NCI-H526 treated with DMSO at 0.1 percent for 48 hours (cell line): ENCODE measurements at places on chromosomes 4 and X.

DNA sequence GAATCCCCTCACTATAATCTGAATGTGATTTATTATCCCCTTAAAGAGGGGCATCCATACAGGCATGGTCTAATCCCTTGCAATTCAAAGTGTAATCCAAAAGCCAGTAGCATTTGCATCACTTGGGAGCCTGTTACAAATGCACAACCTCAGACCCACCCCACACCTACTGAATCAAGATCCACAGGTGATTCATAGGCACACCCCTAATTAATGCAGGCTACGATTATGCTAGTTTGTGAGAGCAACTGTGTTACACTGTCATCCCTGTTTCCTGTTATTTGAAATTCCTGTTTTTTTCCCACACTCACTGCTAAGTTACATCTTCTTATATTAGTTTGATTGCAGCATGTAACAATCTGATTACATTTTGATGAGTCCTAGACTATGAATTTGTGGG is 120.0 kb downstream of the RAB28 start:
- no peak for DNase-seq

DNA sequence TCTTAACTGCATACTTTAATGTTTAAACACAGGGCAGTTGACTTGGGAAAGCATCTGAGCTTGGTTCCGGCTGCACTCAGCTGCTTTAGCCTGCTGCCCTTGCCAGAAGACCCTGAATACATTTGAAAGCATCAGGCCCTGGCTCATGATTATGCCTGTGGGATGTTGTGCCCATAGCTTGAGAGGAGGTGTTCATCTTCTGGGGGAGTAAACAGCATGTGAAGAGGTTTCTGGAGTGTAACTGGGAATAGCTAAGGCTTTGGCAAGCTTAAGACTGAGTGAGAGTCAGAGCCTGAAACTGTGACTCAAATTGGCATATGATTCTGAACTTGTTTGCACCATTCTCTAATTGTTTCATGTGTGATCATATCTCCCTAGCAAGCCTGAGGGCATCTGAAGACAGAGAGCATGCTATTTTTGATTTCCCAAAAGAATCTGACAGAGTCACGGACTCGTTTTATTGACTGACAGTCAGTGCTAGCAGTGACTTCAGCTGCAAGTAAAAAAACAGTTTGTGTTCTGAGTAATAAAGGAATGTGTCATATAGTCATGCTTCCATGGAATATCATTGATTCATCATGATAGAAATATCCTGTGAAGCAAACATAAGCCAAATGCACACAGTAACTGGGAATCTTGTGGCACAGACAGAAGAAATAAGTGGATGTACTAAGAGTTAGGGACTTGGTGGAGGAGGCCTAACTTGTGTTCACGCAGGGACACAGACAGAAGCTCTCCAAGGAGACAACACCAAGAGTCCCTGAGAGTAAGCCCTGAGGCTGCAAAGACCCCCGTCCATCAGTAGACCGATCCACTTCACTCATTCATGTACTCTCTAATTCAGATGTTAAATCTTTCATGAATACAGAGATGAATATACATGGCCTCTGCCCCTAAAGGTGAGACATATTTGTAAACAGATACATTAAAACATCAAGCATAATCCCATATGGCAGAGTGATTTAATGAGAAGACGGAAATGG is 100.7 kb downstream of the SYNPO2 start:
- no peak for DNase-seq

- DNase-seq = no peak
These were observed 460.8 kb downstream of the TMA16 start for GRCh38 chr4:163955288-163955687.

- no peak for DNase-seq
These were observed 654.6 kb upstream of the GALNT7 start for GRCh38 chr4:172514011-172514410.

- no peak for DNase-seq
These were observed 58.5 kb upstream of the AP1S2 start for GRCh38 chrX:15913146-15913545.

GRCh38 chr4:156298230-156298629 is 344.6 kb upstream of the CTSO start:
- no peak for DNase-seq

GRCh38 chrX:107721318-107721717 is 54.3 kb downstream of the TSC22D3 start:
- DNase-seq = no peak

GRCh38 chr4:41638866-41639265 is 100.9 kb downstream of the LIMCH1 start:
- no peak for DNase-seq

- DNase-seq = no peak
These were observed 15.8 kb downstream of the DHRSX start for GRCh38 chrX:2484721-2485648.

- no peak for DNase-seq
These were observed 815.6 kb upstream of the ADGRL3 start for GRCh38 chr4:60384516-60384915.

DNA sequence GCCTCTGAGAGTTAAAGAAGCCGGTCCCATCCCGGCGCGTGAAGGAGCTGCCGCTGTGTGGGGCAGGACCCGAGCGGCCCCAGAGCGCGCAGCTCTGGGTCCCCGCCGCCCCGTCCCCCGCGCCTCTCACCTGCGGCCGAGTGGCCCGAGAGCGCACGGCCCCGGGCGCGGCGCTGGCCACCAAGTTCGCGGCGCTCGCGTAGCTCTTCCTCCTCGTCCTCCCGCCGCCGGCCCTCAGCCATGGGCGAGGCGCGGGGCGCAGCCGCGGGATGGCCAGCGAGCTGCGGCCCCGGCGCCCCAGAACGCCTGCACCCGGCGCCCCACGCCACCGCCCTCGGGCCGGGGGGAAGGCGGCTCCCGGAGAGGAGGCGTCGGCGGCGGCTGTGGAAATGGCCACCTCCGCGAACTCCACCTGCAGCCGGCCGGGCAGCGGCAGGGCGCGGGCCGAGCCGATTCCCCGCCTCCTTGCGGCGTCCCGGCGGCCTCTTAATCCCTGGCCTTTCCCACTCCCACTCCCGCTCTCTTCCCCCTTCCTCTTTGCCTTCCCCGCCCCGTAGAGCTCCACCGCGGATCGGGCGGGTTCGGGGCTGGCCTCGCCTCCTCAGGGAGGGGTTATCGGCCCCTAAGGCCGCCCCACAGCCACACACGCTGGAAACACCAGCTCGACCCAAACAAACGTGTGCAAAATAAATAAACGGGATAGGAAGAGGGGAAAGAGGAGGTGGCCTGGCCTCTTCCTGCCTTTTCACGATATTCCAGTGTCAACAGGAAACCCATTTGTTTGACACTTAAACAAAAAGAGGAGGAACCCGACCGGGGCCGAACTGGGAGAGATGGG is at the start of gene SH3D19:
TSS of gene SH3D19 (minus strand) at position 495 of the 838 bp plus-strand sequence. CDS start at position 242, 253 bp downstream.
- peak; percentile 76 for DNase-seq
